T-helper 17 cell (primary cell): ENCODE measurements at places on chromosomes 3 and 15.

DNA sequence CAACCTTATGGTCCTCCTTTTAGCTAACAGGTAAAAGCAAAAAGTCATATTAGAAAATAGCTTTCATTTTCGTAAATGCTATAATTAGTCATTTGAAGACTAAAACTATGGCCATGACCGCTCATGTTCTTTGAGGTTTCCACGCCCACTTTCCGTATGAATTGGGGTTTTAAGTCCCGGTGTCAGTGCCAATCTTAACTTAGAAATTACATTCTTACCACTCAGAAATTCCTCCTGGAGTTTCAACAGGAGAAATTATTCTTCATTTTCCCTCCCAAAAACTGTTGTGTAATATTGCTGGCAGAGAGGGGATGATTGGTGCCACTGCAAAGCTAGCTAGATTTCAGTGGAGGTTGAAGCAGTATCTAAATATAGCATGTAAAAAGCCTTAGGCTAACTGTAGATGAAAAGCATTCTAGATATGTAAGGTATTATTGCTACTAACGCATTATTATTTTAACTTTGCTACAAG, 71.0 kb upstream of the MDFIC2 start:
- no peak for DNase-seq

GRCh38 chr15:50053055-50053856, 65.8 kb downstream of the ATP8B4 start:
- no peak for DNase-seq

GRCh38 chr3:194732617-194733016, 46.9 kb downstream of the FAM43A start:
- DNase-seq, result no peak

GRCh38 chr15:68318008-68318835, 40.7 kb downstream of the FEM1B start:
- DNase-seq, result no peak

GRCh38 chr3:56935811-56936210, 124.7 kb upstream of the SPATA12 start:
- no peak for DNase-seq

DNA sequence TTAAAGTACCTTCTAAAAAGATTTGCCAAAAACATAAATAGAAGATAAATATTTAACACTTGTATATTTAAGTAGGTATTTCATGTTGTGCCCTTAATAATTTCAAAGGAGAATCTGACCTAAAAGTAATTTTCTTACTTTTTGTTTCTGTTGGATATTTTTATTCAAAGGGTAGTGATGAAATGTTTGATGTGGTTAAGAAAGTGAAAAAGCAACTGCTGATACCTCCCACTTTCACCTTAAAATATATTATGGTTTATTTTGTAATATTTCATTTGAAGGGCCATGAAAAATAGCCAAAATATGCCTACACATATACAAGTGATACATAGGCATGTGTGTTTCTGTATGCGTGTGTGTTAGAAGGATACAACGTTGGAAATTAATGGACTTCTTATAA, 5.8 kb upstream of the SLITRK3 start:
- no peak for DNase-seq

DNA sequence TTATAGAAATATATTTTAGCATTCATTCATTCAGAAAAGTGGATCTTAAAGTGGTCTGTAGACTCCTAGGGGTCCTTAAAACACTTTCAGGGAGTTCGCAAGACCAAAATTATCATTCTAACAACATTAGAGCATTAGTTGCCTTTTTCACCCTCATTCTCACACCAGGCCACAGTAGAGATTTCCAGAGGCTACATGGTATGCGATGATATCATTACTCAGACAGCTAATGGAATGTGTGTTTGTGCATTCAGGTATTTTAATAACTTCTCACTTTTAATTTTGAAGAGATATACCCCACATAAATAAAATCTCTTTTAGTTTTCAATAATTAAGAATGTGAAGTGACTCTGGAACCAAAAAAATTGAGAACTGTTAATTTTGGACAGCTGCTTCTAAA, 206.9 kb downstream of the NSUN3 start:
- DNase-seq, result no peak

GRCh38 chr3:158539414-158540014, 31.5 kb upstream of the MLF1 start:
- peak; percentile 20 for DNase-seq

GRCh38 chr15:52180196-52180835, 10.9 kb downstream of the GNB5 start:
- no peak for DNase-seq

DNA sequence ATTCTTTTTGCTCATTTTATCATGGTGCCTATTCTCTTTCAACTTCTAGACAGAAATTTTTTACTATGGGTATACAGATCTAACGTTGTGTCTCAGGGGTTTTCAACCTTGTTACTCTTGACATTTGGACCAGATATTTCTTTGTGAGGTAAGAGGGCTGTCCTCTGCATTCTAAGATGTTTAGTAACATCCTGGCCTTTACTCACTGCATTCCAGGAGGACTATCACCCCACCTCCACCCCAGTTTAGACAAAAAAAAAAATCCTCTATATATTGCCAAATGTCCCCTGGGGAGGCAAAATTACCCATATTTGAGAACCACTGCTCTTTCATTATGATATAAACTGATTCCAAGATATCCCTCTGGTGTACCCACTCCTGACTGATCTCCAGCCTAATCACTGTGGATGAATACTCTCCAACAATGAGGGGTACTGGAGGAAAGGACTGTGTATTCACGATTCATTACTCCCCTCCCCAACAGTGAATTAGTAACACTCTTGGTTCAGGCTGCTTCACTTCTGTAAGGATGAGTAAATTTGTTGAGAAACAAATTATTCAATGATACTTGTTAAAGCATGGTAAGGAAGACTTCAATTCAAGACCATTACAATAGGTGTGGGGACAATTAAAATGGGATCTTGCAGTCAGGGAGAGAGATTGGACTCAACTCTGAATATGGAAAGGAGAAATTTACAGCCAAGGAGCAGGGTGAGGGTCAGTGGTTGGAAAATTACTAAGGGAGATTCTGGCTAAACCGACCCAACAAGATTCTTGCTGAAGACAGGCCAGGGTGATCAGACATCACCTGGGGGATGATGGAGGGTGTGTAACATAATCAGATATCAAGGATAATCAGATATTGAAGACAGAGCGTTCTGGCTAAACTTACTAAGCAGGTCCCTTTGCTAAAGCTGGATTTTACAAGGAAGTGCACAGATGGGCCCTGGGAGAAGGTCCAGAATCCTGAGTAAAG, 123.8 kb upstream of the DAZL start:
- no peak for DNase-seq

GRCh38 chr15:52566889-52567288, 1.9 kb downstream of the ARPP19 start:
- no peak for DNase-seq

GRCh38 chr3:29168081-29168480, 112.8 kb upstream of the RBMS3 start:
- DNase-seq, result no peak

- no peak for DNase-seq
These were observed 551.3 kb downstream of the NSUN3 start for GRCh38 chr3:94614192-94614591.

GRCh38 chr15:43370975-43371974, at the start of the genes TUBGCP4 and ZSCAN29:
TUBGCP4 (plus strand) TSS chr15:43371101; CDS start chr15:43371355, 254 bp downstream.
ZSCAN29 (minus strand) TSS chr15:43371043; CDS start chr15:43369913, 1,130 bp downstream.
- DNase-seq, result peak; percentile 53

DNA sequence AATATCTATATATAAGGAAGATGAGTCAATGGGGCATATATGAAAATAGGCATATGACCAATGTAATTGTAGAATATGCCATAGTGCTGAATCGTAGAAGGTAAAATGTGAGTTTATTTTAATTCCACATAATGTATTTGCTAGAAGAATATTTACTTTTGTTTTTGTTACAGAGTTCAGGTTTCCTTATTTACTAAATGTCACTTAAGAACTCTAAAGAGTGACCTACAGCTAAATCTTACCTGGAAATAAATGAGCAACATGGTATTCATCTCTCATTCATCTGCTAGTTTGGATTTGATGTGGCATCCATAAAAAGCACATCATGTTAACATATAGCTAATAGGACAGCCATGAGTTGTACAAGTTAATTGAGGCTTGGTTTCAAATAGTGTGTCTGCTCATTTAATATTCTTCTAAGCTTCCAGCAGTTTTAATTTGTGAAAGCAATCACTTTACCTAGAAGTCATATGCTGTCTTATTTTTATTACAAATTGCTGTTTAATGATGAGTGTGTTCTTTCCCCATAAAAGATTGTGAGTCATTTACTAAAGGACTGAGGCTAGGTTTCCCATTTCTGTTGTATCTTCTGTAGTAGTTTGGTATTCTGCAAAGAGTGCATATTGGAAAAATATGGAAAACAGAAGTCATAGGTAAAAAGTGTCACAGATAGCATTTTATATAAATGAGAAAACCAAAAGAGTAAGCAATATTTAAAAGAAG, 222.1 kb upstream of the POU1F1 start:
- DNase-seq, result no peak

DNA sequence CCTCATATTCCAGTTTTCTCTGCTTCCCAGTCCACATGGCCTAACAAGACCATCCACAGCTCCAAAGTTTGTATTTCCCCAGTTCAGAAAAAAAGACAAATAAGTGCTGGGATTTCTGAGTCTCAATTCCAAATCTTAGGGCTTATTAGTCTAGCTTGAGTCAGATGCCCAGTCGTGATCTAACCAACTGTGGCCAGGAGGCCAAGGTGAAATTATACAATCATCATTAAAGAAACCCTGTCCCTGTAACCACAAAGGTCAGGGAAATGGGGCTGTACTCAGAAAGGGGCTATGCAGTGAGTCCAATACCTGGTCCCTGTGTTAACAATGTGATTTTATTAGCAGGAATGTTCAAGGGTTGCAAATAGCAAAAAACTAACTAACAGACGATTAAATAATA, 40.5 kb upstream of the MITF start:
- no peak for DNase-seq

DNA sequence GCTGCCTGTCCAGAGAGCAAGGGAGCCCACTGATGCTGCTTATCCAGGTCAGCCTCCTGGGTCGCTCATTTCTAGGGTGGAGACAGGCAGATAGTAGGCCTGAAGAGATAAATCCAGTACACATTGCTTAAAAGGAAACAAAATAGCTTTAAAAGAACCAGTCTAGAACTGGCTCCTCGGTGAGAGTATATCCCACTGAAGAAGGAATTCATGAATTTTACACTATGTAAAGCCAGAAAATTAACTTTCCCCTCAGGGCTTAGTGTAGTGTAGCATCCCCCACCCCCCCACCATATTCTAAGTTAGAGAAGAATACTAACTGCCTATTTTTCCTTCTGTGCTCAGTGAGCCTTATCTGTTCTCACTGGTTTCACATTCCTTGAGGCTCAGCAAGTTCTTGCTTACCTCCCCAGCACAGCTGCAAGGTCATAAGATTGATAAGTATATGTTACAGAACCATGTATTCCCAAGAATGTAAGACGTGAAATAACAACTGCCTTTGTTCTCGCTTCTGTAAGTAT, 30.5 kb upstream of the NOX5 start:
- no peak for DNase-seq

GRCh38 chr15:39713846-39714245, 68.8 kb downstream of the FSIP1 start:
- DNase-seq, result no peak

DNA sequence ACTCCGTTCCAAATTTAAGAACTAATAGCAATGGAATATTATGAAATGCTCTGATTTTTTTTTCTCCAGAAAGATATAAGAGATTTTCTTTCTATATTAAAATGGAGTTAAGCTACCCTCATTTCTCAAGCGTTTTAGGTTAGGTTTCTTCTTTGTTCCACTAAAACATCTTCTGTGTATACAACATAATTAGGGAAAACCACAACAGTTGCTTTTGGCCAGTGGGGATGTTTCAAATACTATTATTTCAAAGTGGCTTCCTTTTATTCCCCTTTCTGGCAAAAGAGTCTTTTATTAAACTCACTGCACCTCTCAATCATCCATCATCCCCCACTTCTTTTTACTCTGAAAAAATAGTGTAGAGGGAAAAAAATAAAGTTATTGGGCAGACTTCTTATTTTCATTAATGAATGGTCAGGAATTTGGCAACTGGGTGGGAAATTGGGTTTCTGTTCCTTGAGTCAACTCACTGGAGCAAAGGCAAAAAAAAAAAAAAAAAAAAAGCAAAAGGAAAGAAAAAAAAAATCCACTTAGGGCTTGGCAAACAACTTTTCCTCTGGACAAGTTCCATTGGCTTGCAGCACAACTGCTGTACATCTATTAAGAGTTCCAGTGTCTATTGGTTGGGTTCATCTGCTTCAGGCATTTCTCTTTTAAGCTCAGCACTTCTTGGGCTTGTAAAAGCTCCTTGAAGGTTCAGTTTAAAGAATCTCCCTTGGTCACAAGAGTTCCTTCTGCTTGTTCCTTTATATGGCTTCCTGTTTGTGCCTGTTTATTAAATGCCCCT, 963.4 kb downstream of the ROBO1 start:
- no peak for DNase-seq

- no peak for DNase-seq
These were observed 79.6 kb downstream of the CDIN1 start for GRCh38 chr15:36658898-36659639.

- no peak for DNase-seq
These were observed 34.0 kb downstream of the SCG5 start for GRCh38 chr15:32675466-32675865.

DNA sequence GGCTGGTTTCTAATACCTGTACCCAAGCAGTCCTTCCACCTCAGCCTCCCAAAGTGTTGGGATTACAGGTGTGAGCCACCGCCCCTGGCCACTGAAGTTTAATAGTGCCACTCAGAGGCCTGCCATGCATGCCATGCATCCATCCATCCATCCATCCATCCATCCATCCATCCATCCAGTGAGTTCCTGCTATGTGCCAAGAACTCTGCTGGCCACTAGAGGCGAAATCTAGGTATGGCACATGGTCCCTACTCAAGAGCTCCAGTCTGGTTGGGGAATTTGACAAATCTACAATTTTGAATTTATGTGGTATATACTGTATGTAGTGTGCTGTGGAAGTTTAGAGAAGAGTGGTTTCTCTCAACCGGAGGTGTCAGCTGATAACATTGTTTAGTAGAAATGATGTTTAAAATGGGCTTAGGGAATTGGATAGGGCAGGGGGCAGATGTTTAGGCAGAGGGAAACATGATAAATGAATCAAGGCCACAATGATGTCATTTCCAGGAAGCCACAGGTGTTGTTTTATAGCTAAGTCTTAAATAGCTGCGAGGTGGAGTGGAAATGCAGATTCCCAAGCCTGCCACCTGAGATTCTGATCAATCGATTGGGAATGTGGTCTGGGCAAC, 384.4 kb upstream of the C2CD4B start:
- no peak for DNase-seq

GRCh38 chr3:154235330-154235729, 89.0 kb downstream of the DHX36 start:
- DNase-seq, result no peak

GRCh38 chr15:31236184-31237042, 90.2 kb upstream of the KLF13 start:
- no peak for DNase-seq

GRCh38 chr3:125366132-125366531, 9.0 kb downstream of the ZNF148 start:
- DNase-seq, result no peak

GRCh38 chr3:197082871-197083270, 53.3 kb upstream of the MELTF start:
- no peak for DNase-seq

DNA sequence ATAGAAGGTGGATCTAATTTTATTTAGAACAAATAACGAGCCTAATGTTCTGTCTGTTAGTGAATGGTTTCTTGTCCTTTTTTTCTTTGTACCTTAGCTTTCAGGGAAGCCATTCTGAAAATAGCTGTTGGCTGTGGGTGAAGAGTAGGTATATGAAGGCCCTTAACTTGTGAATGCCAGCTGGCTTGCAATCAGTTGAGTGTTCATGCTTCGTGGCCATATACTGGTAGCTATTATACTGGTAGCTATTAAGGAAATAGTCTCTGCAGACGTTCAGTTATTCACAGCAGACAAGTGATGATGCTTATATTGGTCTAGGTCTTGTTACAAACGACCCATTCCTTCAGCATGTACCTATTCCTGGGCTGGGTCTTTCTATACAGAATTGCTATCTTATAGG, 18.8 kb downstream of the TRIM71 start:
- no peak for DNase-seq
